GM12891 (cell line): ENCODE measurements at places on chromosomes 3 and 15.
A peak's percentile ranks its signal among the peaks of the same experiment; 100 is the strongest.

- DNase-seq, result no peak
Measured at GRCh38 chr3:69669070-69669469, 70.2 kb upstream of the MITF start.

DNA sequence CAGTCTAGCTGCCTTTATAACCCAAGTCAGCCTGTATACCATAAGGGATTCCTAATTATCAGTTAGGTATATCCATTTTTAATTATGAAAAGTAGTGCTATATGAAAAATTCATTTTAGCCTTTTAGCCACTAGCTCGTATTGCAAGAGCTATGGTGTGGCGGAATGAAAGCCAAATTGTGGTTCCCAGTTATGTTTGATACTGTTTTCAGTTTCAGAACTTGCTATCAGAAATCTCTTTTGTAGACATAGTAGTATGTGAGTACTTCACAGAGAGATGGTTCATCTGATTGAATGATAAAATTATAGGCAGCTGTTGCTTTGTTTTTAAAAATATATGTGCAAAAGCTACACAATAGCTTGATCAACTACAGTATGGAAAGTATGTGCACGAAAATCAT lies 134.6 kb downstream of the SLC25A26 start:
- no peak for DNase-seq

GRCh38 chr3:24305795-24306467 lies 188.7 kb downstream of the THRB start:
- DNase-seq, result no peak

DNA sequence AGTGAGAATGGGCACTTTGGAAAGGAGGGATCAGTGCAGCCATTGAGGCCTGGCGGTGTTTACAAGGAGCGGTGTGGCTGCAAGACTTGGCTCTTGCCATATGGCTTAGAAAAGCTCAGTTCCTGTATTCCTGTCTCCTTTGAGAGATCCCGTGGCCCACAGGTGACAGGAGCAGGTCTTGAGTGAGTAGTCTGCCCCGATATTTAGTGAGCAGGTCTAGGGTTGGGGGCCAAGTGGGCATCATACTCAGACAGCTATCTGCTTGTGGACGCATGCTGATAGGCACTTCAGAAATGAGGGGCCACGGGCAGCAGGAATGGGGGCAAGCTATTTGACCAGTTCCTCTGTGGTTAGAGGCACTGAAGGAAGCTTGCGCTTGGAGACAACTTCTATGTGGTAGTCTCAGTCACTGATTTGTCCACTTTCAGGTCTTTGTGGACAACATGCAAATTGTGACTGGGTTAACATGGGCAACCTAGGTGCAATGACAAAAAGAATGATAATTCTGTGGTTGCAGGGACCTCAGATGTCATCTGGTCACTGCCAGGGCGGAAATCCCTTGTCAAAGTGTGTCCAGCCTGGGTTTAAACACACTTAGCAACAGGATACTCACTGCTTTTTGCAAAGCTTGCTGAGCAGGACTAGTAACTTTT lies 1.1 kb downstream of the TMED3 start:
- no peak for DNase-seq

GRCh38 chr3:64299206-64299605 lies 73.9 kb upstream of the PRICKLE2 start:
- DNase-seq, result no peak

DNA sequence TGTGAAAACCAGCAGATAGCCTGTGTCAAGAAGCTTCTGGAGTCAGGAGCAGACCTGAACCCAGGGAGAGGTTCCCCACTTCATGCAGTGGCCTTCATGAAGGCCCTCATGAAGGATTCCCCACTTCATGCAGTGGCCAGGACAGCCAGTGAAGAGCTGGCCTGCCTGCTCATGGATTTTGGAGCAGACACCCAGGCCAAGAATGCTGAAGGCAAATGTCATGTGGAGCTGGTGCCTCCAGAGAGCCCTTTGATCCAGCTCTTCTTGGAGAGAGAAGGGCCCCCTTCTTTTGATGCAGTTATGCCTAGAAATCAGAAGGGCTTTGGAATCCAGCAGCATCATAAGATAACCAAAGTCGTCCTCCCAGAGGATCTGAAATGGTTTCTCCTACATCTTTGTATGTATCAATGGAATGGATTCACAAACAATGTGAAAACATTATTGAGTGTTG lies 103.9 kb upstream of the CHD2 start:
- no peak for DNase-seq

- DNase-seq, result no peak
Measured at GRCh38 chr15:38438031-38438986, 15.6 kb upstream of the FAM98B start.

GRCh38 chr3:157199841-157200240 lies 39.9 kb upstream of the CCNL1 start:
- no peak for DNase-seq

- DNase-seq, result peak; percentile 32
Measured at GRCh38 chr15:63041974-63042876, at the start of gene TPM1. Gene TPM1, plus strand, starts transcription at chr15:63042747. Its CDS starts 83 bp downstream, at chr15:63042830.

- no peak for DNase-seq
Measured at GRCh38 chr15:78828920-78829319, 17.7 kb upstream of the ADAMTS7 start.

GRCh38 chr3:49840388-49840787 lies 16.0 kb downstream of the TRAIP start:
- no peak for DNase-seq

DNA sequence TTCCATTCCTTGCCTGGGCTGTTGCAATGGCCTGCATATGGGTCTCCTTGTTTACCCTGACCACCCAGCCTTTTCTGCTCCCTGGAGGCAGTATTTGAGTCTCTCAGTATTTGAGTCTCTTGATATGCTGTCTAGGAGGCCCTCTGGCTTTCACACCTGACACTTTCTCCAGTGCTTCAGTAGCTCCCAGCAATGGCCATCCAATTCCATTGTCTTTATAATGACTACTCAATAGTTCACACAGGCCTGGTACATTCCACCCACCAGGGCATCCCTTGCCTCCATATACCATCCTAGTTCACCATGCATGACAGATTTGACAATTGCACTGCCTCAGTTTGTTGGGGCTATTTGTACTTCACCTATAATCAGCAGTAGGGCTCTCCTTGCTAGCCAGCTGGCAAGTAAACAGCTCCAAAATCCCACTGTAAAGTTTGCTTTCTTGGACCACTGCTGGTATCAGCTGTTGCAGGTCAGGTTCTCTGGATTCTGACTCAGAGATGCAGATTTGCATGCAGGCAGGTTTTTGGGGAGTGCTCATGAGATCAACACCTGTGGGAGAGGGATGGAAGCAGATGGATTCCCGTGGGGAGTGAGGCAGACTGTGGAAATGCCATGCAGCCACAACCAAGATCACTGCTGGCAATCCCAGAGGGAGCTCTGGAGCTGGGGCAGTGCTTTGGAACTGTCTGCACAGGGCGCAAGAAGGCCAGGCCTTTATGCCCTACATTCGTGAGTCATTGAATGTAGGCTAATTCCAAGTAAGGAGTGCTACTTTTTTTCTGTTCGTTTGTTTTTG lies 19.1 kb upstream of the XIRP1 start:
- DNase-seq, result no peak

DNA sequence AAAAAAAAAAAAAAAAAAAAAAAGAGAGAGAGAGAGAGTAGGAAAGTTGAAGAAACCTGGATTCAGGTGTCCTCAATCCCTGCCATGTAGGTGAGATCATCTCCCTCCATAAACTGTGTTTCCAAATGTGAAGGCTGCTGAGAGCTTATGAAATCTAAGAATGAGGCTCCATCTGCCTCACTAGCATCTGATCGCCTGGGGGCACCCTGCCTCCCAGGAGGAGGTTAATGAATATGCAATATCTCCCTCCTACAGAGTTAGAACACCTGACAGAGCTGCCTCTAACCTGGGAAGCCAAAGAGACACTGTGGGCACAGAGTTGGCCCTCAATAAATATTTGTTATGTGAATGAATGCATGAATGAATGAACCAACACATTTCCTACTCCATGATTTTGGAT lies 23.8 kb upstream of the ZNF148 start:
- no peak for DNase-seq

- no peak for DNase-seq
Measured at GRCh38 chr3:124089214-124089613, 97.3 kb upstream of the ROPN1 start.

- DNase-seq, result no peak
Measured at GRCh38 chr3:52341123-52341522, 25.0 kb downstream of the DNAH1 start.

GRCh38 chr3:29319262-29319661 lies 38.4 kb downstream of the RBMS3 start:
- DNase-seq, result peak; percentile 1
